ENCODE measurements at places on chromosomes 16 and 17.
A peak's percentile ranks its signal among the peaks of the same experiment; 100 is the strongest.

GRCh38 chr17:50047488-50048126, 8.3 kb upstream of the ITGA3 start:
- no peak for DNase-seq

- no peak for DNase-seq
Observed at GRCh38 chr16:78844682-78845081, 745.2 kb downstream of the WWOX start.

GRCh38 chr16:51049276-51049675, 101.8 kb downstream of the SALL1 start:
- no peak for DNase-seq

GRCh38 chr16:21223787-21224186, 9.7 kb upstream of the ANKS4B start:
- no peak for DNase-seq

DNA sequence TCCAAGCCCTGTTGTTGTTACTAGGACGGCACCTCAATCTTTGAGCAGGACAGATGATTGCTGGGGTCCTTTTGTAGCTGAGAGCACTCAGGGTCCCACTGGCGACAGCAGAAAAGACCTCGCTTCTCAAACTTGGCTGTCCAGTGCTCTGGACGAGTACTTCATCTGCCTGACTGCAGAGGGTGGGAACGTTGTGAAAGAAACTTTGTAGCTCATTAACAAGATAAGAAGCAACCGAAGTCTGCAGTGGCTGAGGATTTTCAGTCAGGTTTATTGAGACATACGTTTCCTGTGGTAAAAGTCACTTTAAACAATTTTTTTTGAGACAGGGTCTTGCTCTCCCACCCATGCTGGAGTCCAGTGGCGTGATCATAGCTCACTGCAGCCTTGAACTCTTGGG, 191.7 kb downstream of the PRKCB start:
- DNase-seq: no peak

DNA sequence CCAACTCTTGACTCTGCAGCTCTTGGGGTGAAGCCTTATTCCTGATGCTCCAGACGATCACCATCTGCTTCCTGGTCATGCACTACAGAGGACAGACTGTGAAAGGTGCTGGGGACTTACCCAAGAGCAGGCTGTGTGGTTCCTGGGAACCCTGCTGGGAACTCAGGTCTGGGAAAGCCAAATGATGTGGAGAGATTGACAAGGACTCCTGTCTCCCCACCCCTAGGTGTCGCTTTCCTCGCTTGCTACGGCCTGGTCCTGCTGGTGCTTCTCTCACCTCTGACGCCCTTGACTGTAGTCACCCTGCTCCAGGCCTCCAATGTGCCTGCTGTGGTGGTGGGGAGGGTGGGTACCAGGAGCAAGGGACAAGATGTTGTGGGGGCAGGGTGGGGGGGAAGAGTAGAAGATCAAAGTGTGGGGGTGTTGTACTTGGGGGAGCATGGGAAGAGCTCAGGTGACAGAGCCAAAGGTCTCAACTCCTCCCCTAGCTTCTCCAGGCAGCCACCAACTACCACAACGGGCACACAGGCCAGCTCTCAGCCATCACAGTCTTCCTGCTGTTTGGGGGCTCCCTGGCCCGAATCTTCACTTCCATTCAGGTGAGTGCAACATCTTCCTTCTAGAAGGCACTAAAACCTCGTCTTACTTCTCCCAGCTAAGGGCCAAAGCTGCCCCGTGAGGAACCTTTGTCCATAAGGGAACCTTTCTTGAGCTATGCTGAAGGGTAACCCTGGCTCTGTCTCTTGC, 3.0 kb downstream of the SOX15 start:
- DNase-seq: no peak

GRCh38 chr16:85921026-85921425, 22.1 kb downstream of the IRF8 start:
- DNase-seq: no peak

DNA sequence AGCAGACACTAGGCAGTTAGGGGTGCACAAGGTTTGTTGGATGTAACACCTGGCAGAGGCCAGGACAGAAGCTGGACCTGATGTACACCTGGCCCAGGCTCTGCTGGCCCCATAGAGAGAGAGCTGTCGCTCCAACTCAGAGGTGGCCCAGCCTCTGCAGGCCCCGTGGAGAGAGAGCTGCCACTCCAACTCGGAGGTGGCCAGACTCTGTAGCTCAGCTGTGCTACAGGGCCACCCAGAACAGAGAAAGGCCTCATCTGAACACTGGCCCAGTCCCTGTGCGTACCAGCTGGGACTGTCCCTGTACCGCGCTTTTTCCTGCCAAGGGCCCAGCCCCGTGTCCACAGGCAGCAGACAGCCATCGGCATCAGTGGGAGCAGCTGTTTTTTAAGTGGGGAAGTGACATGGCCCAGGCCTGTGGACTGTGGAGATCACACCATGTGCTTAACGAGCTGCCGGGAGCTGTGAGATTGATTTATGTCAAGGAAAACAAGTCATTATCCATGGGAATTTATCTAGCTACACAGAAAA, 176.4 kb upstream of the CHMP6 start:
- no peak for DNase-seq

DNA sequence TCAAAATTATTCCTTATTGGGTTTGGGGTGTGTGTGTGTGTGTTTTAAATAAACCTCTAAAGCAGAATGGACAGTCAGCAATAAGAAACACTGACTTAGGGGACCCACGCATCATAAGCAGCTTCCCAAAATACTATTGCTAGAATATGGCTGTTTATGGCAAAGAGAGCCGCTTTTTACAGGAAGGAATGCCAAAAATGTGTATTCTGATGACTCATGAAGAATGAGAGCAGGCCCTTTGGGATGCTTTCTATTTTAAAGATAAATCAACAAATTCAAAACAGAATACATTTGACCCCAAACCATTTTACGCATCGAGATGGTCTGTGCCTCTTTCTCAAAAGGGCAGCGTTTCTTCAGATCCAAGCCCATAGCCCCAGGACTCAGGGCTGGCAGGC, 37.5 kb downstream of the ARHGAP17 start:
- no peak for DNase-seq

GRCh38 chr16:975291-975690, 4.5 kb upstream of the LMF1 start:
- no peak for DNase-seq

DNA sequence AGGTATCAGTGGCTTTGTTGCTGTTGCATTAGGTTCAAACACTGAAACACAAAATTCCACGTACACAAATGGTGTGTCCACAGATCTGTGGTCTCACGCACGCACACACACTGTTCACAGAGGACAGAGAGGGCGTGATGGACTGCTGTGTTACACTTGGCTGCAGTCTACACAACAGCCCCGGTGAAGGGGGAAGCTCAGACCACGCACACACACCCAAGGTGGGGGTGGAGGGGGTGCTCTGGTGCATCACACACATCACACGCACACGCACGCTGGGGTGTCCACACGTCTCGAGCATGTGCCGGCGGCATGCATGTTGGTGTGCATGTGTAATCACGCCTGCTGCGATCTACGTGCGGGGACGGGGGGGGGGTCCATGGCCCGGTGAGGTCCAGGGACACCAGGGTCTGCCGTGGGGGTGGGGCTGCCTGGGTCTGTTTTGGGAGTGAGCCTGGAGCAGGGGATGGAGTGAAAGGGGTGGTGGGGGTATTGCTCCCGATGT, 7.3 kb downstream of the HSD3B7 start:
- no peak for DNase-seq

GRCh38 chr17:77508047-77508715, 367.4 kb downstream of the SEC14L1 start:
- no peak for DNase-seq

- no peak for DNase-seq
Observed at GRCh38 chr17:61483778-61484116, 31.5 kb downstream of the TBX4 start.

DNA sequence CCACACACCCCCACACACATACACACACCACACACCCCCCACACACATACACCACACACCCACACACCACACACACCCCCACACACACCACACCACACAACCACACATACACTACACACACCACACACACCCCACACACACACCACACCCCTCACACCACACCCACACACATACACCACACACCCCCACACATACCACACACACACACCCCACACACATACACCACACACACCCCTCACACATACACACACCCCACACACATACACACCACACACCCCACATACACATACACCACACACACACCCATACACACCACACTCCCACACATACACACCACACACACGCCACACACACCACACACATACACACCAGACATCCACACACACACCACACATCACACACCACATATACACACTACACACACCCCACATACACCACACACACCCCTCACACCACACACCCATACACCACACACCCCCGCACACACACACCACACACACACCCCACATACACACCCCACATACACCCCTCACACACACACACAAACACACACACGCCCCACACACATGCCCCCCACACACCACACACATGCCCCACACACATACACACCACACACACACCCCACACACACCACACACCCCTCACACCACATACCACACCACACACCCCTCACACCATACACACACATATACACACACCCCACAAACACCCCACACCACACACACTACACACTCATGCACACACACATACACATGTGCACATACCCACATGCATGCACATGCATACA, 25.9 kb upstream of the GSG1L start:
- DNase-seq: no peak

GRCh38 chr16:66740010-66740409, 11.4 kb downstream of the DYNC1LI2 start:
- DNase-seq: no peak

- peak; percentile 76 for DNase-seq
Observed at GRCh38 chr17:7704601-7705268, at the start of gene EFNB3. Gene EFNB3 (plus strand): TSS chr17:7705202. CDS start chr17:7705599, 397 bp downstream.

GRCh38 chr17:14398766-14399165, 97.9 kb downstream of the HS3ST3B1 start:
- no peak for DNase-seq

- no peak for DNase-seq
Observed at GRCh38 chr16:2178321-2179106, 17.9 kb downstream of the CASKIN1 start.

- DNase-seq: no peak
Observed at GRCh38 chr17:78101112-78101511, 27.4 kb downstream of the TMC6 start.

- DNase-seq: no peak
Observed at GRCh38 chr16:6362321-6362720, 970.3 kb upstream of the RBFOX1 start.

DNA sequence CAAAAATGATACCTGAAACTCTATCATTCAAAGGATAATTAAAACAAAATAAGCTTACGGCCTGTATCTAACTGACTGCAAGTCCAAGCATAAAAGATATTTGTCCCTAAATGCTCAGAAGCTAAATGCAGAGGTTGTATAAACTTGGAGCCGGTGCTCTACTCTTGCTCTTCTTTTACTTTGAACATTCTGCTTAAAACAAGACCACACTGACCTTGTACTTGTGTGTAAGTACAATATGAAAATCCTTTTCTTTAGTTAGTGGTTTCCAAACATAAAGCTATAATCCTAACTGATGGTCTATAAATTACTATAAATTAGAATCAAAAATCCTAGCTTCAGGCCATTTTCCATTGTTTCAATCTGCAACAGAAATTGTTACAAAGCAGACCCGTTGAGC, 74.6 kb downstream of the SPAG9 start:
- no peak for DNase-seq

- no peak for DNase-seq
Observed at GRCh38 chr17:49850772-49851386, 3.0 kb upstream of the TAC4 start.

DNA sequence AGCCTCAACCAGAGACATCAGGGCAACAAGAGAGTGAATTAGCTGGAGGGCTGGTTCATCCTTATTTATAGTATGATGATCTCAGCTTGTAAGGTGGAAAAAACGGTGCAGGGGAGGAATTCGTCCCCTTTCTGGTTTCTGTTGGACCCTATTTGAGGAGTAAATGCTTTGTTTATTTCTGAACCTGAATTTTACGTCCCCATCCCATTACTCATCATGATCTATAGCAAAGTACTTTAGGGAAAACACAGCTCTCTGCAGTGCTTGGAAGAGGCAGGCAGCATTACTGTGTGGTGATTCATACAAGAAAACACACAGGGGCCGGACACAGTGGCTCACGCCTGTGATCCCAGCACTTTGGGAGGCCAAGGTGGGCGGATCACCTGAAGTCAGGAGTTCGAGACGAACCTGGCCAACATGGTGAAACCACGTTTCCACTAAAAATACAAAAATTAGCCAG, 8.0 kb upstream of the VAT1L start:
- DNase-seq: no peak

All from NCI-H1436 (cell line).